Caco-2 (cell line): ENCODE measurements at places on chromosomes 11 and 22.

DNA sequence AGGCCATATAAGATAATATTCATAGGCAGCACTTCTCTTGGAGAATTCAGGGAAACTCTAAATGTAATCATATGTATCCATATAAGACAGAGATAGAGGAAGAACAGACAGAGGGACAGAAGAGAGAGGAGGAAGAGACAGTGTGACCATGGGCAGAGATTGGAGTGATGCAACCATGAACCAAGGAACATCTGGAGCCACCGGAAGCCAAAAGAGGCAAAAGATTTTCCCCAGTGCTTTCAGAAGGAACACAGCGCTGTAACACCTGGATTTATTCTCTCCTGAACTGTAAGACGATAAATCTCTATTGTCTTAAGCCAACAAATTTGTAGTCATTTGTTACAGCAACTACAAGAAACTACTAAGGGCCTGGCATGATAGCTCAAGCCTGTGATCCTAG lies 57.7 kb downstream of the GAB2 start:
- no peak for DNase-seq

- peak; percentile 32 for DNase-seq
Measured at GRCh38 chr22:47213571-47214230, 451.3 kb downstream of the TBC1D22A start.

- DNase-seq: peak; percentile 28
Measured at GRCh38 chr22:42745118-42745517, 24.4 kb upstream of the A4GALT start.

DNA sequence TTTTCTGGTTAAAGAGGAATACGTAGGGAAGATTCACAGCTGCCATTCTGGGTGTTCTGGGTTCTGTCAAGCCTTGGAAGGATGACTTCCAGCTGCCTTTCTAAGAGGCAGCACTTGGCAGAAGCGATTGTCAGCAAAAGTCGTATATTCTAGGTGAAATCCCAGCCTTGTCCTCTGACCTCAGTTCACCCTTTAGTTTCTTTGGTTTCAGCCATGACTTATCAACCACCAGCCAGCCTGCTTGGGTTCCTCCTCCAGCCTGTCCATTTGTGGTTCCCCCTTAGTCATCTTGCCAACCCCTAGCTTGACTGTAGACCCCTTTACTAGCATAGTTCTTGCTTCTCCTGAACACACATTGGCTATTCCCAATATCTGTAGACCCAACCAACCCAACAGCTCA lies 102.3 kb upstream of the CD44 start:
- no peak for DNase-seq

DNA sequence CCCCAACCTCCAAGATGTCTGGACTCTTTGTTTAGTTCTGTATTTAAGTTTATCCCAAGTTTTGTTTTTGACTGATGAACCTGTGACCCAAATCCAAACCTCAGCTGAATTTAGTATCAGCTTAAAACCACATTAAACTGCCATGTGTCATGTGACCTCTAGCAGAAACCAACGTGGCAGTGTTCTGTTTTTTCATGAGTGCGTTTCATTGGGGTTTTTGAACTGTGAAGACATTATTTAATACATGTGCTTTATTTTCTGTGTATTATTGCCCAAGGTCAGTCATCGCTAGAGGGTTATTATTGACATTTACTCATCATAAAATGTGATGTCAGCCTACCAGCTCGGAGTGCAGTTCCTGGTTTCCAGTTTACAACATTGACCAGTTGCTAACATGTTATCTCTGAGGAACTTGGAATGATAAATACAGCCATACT lies 1.8 kb downstream of the TLCD5 start:
- DNase-seq: peak; percentile 61

- DNase-seq: peak; percentile 81
Measured at GRCh38 chr11:13114566-13115379, 105.7 kb downstream of the RASSF10 start.

DNA sequence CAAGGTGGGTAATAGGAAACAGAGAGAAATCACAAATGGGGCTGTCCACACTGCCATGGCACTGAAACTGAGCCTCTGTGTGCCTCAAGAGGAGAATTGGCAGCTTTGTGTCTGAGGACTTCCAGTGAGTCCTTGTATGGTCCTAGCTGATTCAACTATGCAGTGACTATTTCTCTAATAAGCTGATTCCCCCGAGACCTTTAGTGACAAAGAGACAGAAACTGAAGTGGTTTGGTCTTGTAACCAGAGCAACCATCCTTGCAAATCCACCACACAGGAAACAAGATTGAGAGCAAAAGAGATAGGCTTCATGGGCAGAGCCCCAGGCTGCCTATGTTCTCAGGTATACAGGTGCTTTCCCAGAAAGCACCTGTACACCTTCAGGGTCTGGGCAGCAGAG lies 1038.5 kb downstream of the NTM start:
- DNase-seq: no peak

DNA sequence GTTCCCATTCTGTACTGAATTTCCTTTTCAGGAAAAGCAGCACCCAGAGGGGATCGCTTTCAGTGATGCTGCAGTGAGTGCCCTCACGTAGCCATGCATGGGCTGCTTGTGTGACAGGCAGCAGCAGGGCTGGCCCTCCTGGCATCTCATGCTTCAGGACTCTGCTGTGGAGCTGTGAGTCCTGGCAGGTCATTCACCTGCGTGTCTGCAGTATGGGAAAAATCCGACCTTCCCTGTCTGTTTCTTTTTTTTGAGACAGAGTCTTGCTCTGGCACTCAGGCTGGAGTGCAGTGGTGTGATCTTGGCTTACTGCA lies 13.4 kb downstream of the GLB1L2 start:
- no peak for DNase-seq

DNA sequence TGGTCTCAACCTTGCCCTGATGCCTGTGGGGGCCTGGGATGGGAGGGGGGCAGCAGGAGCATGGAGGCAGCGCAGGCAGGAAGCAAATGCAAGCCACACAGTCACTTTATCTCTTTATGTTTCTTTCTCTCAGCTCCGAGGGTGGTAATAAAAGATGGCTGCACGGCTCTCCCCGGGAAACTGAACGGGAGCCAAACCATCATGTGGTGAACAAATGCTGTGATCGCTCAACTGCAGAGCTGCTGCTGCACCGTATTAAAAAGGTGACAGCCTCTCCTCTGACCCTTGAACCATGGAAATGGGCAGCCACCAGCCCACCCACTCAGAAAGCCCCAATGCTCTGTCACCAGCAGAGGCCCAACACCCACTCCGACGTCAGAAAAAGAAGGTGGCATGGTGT lies 110.0 kb downstream of the TIMP3 start:
- no peak for DNase-seq

DNA sequence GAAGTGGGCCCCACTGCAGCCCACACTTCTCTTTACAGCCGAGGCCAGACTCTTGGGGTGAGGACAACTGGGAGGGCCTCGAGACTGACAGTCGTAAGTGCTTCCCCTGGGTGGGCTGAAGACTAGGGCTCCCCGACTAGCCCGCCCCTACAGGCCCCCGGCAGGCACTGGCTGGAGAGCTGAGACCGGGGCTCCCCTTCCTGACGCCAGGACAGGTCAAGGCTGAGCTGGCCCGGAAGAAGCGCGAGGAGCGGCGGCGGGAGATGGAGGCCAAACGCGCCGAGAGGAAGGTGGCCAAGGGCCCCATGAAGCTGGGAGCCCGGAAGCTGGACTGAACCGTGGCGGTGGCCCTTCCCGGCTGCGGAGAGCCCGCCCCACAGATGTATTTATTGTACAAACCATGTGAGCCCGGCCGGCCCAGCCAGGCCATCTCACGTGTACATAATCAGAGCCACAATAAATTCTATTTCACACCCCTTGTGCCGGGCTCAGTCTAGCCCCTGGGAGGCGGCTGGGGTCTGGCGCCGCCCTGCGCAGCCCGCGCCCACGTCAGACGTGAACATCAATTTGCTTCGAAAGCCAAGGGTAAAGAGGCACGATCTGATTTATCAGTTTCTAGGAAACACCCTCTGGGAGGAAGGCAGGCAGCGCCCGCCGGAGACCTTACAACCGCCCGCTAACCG lies 13.5 kb downstream of the SCYL1 start:
- DNase-seq: no peak
